ENCODE measurements at places on chromosomes 4 and X. TPM values are rescaled to one million over a fixed set of nuclear protein-coding genes. Genes with fewer than 3 reads are reported as not detected.

DNA sequence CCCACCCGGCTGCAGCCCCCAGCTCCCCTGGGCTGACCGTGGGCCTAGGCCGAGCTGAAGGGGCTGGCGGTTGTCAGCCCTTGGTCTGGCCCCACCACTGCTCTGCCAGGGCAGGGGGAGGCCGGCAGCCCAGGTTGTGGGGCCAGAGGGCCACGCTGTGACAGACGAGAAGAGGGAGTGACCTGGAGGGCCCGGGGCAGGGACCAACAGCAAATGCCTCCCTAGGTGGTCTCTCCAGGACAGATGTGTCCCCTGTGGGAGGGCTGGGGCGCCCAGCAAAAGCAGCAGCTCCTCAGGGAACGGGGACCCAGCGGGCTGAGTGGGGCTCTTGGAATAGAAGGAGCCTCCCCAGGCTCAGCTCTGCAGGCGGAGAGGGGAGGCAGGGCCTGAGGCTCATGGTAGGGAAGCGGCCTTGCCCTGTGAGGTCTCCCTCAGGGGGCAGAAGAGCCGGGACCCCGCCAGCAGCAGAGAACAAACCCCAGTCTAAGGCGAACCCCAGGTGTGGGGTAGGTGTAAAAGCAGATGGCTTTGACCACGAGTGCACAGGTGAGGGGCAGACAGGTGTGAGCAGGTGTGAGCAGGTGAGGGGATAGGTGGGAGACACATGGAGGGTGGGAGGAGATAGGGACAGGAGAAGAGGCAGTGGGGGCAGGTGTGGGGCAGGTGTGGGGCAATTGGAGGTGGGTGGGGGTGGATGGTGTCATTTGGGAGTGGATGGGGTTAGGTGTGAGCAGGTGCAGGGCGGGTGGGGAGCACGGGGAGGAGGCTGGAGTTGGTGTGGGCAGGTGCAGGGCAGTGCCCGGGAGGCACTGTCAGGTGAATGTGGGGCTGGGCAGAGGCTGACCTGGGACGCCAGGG, 34.1 kb upstream of the SPON2 start:
- DNase-seq: no peak

The TNMD gene
- total RNA-seq: not detected

The TMEM154 gene
- 17.2 TPM for total RNA-seq

The KLF8 gene
- total RNA-seq: 1.7 TPM

The PRR32 gene
- not detected for total RNA-seq

GRCh38 chr4:7422151-7422897, 12.4 kb downstream of the PSAPL1 start:
- no peak for DNase-seq

DNA sequence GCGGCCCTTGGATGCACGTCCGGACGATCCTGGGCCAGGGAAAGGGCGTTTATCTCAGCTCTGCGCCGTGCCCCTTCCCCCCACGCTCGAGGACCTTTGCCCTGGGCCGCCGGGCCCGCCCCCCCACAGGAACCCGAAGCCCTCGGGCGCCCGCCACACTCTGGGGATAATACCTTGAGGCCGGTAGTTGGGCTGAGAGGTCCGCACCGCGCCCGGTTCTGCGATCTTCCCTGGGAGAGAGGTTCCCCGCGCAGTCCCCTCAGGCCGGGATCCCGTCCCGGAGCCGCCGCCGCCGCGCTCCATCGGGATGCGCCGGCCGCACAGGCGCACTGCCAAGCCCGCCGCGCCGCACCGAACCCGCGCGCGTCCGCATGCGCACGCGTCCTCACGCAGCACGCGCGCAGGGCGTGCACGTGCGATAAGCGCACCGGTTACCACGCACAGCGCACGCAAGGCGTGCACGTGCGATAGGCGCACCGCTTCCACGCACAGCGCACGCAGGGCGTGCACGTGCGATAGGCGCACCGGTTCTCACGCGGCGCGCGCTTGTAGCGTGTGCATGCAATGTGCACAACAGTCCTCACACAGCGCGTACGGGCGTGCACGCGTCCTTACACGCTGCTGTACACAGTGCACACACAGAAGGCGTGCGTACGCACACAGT, at the start of gene MAP7D2:
TSS of gene MAP7D2 (minus strand) at position 331 of the 664 bp plus-strand sequence. CDS start at position 303, 28 bp downstream.
- DNase-seq: peak; percentile 37

DNA sequence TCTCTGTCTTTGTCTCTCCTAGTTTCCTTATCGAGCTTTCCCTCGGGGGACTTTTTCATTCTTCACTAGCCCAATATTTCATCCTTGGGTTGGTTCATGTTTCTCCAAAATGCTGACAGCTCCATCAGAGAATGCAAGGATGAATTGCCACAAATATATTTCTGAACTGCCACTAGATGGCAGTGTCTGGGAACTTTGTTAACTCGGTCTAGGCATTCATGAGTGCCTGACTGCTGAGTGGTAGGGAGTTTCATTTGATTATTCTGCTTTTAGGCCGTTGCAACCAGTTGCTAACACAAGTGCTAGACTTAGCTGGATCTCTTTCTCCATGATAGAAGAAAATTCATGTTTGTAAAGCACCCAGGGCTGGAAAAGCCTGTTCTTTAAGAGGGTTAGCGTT, 73.5 kb upstream of the RAP2C start:
- peak; percentile 61 for DNase-seq

The FAM13A gene
- 7.8 TPM for total RNA-seq

The HTN3 gene
- total RNA-seq: not detected

The GPR119 gene
- not detected for total RNA-seq

- DNase-seq: no peak
These were observed 94.0 kb downstream of the COL4A6 start for GRCh38 chrX:108344216-108344615.

The BCAP31 gene
- total RNA-seq: 180 TPM

- no peak for DNase-seq
These were observed 175.8 kb downstream of the USP46 start for GRCh38 chr4:52483186-52483890.

The SH3TC1 gene
- 6.5 TPM for total RNA-seq

The SLC6A14 gene
- not detected for total RNA-seq

DNA sequence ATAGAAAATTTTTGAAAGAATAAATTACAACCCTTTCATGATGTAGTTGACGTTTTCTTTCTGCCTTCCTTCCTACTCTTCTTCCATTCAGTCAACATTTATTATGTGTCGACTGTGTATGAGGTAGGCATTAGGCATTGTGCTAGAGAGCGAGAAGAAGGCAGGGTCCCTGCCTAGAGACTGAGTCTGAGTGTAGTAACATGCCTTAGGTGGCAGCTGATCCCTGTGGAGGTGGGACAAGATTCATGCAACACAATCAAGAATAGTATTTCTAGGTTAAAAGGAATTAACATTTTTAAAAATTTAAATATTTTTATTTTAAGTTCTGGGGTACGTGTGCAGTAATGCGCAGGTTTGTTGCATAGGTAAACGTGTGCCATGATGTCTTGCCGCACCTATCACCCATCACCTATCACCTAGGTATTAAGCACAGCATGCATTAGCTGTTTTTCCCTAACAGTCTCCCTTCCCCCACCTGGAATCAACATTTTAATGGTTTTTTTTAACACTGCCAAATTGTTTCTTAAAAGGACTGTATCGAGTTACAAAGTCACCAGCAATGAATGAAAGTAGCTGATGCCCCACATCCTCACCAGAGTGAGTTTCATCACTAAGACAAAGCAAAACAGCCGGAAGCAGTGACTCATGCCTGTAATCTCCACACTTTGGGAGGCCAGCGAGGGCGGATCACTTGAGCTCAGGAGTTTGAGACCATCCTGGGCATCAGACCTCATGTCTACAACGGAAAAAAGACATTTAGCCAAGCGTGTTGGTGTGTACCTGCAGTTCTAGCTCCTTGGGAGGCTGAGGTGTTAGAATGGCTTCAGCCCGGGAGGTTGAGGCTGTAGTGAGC, 84.0 kb downstream of the WWC2 start:
- peak; percentile 92 for DNase-seq

DNA sequence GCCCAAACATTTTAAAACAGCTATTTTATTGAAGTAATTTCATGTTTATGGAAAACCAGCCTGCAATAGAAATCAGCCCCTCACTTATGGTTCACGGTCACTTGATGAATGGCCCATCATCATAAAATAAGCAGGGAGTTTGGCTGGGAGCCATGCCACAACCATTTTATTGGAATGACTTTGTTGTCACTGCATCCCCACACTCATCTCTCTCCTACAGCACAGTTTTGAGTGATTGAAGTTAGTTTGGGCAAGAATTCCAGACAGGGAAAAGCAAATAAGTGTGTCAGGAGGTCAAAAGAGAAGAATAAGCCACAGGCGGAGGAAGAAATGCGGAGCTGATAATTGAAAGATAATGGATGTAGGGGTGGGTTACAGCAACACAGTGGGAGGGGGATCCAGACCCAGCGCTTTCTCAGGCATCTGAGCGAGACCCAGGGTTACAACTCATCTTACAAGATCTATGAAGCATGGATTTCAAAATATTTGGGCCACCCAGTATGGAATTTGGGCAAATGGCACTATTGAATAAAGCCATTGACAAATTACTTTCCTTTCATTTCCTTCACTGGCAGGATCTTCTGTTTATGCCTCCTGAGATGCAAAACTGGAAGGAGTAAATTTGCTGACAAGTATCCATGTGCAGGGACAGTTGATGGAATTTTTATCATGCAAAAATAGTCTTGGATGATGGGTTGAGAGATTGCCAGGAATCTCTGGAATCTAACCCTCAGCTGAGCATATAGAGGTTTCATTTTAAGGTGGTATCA, 100.8 kb downstream of the SHROOM3 start:
- peak; percentile 39 for DNase-seq

DNA sequence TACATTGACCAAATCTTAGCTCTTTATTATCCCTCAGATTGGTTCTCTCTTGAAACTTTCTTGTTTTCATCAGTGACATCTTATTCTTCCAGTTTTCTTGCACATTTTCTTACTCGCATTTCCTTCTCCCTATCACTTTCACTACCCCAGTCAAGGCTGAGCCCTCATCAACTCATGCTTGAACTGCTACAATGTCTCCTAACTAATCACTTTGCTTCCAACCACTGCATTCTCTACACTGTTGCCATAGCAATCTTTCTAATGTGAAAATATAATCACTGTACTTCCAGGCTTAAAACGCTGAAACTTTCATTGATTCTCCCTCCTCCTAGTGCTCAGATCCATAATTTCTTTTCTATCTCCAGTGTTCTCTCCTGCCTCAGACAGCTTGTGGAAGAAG, 22.2 kb upstream of the LPAR4 start:
- no peak for DNase-seq

DNA sequence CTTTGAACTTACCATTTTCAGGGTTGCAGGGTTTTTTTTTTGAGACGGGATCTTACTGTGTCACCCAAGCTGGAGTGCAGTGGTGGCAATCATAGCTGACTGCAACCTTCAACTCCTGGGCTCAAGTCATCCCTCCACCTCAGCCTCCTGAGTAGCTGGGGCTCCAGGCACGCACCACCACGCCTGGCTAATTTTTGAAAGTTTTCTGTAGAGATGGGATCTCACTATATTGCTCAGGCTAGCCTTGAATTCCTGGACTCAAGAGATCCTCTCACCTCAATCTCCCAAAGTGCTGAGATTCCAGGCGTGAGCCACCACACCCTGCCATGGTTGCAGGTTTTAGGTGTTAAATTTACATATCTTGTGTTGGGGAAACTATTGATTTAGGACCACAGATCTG, 64.5 kb downstream of the STOX2 start:
- DNase-seq: no peak

GRCh38 chr4:38135201-38135600, 175.0 kb downstream of the PTTG2 start:
- DNase-seq: no peak

GRCh38 chr4:118155516-118155915, 121.2 kb downstream of the NDST3 start:
- no peak for DNase-seq

The KCNIP4 gene
- total RNA-seq: not detected

The FAM156B gene
- total RNA-seq: 31.1 TPM

The TMPRSS11B gene
- total RNA-seq: not detected

DNA sequence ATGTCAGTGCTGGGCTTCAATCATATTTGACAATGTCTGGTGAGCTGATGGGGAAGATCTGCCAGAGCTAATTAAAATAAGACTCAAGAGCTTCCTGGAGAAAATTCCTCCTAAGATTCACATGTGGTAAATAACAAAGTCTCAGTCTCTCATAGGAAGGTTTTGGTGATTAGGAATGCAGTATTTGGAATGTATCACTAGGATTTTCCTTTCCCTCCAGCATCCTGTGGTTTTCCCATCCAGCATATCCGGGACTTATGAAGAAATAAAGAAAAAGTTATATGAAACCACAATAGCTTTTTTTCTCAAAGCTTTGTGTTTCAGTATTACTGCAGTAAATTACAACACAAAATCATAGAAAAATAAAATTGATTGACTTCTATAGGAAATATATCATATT, 1597.1 kb downstream of the ADGRL3 start:
- DNase-seq: no peak

The TMPRSS11E gene
- not detected for total RNA-seq

DNA sequence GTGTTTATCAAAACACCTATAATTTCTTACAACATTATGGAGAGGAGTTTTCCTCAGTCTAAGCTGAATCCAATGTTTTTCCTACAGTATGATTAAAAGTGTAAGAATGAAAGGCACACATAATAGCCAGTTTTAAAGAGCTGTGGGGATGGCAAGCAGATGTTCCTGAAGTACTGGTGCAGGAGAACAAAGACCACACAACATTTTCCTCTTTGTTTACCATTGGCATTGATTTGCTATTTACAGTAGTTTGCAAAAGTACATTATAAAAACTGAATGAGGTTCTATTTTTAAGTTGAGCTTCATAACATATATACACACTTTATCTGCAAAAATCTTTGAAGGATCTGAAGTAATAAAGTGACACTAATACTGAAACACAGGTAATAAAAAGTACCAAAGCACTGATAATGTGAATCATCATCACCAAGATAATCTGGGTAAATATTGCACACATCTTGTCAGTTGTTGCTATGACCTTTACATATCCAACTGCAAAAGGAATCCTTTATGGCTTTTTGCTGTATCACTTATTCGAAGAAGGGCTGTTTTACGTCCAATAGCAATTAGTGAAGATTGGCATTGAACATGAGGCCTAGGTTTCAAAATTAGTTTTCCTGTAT, 22.5 kb downstream of the TCEAL1 start:
- no peak for DNase-seq

The OPRPN gene
- total RNA-seq: not detected

GRCh38 chrX:34813618-34814017, 129.0 kb upstream of the FAM47B start:
- peak; percentile 54 for DNase-seq

DNA sequence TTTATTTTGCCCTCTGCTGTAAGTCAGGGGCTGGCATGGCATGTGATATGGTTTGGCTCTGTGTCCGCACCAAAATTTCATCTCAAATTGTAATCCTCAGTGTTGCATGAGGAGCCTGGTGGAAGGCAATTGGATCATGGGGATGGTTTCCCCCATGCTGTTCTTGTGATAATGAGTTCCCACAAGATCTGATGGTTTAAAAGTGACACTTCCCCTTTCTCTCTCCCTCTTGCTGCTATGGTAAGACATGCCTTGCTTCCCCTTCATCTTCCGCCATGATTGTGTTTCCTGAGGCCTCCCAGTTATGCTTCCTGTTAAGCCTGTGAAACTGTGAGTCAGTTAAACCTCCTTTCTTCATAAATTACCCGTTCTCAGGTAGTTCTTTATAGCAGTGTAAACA, 72.0 kb upstream of the MSX1 start:
- no peak for DNase-seq

DNA sequence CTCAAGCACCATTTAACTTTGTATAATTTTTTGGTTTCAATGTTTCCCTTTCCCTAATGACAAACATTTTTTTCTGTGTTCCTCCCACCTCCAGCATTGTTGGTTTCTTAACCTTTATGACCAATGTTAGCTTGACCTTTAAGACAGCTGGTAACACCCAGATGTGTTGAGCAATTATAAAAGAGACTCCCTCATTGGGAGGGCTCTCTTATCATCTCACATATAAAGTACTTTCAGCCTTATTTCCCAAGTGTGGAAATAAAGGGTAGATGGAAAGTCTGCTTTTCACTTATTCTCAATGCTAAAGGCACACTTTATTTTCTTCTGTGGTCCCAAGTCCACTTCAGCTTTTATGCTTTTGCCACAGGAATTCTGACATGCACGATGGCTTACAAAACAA, 1420.4 kb downstream of the RAPGEF2 start:
- DNase-seq: no peak
